NCI-H460 (cell line): ENCODE measurements at places on chromosomes 11 and 22.

DNA sequence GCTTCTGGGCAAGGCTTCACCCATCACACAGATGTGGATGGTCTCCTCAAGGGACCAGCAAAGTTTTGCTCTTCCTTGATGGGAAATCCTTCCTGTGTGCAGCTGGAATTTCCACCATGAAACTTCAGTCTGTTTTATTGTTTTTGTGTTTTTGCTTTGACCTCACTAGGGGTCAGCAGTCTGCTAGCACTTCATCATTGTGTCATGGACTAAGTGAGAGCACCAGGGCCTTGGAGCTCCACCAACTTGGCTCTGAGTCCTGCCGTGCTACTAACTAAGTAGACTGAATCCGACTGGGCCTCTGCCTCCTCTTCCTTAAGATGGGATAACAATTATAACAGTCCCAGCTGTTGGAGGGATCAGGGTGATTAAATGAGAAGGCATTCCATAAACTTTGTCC, 305.8 kb upstream of the NCAM1 start:
- no peak for DNase-seq

GRCh38 chr11:35859301-35859700, 84.6 kb upstream of the LDLRAD3 start:
- no peak for DNase-seq

DNA sequence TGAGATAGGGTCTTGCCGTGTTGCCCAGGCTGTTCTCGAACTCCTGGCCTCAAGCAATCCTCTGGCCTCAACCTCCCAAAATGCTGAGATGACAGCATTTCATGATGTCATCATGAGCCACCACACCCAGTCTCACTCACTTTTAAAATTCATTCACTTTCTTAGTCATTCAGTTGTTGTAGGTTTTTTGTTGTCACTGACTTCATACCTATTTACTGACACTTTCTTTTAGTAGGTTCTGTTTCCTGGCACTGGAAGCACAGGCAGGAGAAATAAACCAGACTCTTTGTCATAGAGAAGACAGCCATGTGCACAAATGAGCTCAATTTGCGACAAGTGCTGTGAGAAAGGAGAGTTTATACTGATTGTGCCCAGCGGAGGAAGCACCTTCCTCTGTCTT, 10.5 kb downstream of the ART5 start:
- DNase-seq, result no peak

GRCh38 chr11:112364962-112365481, 104.4 kb upstream of the PLET1 start:
- no peak for DNase-seq

DNA sequence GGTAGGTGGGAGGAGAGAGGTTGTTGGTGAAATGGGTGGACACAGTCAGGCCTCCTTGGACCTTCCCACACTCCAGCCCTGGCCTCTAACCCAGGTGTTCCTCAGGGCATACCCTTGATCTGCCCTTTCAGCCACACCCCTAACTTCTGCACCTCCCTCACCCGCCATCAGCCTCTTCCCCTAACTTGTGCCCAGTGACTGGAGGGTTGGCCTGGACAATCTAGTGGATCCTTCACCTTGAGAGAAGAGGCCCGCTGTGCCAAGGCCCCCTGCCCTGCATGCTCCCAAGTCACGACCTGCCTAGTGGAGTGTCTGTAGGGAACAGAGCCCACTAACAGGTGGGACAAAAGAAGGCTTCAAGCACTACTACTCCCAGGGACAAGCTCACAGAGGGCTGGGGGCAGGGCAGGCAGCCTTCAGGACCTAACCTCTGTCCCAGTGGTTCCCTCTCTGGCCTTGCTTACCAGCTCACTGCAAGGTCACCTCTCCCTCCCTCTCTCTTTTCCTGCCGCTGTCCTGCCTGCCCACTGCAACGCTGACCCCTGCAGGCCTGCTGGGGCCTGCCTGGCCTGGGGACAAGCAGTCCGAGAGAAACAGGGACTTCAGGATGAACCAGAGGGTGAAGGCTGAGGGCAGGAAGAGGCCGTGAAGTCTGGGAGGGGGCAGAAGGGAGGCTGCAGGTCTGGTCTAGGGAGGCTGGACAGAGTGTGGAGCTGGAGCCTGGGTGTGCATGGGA, 3.3 kb downstream of the SYT7 start:
- DNase-seq, result no peak

DNA sequence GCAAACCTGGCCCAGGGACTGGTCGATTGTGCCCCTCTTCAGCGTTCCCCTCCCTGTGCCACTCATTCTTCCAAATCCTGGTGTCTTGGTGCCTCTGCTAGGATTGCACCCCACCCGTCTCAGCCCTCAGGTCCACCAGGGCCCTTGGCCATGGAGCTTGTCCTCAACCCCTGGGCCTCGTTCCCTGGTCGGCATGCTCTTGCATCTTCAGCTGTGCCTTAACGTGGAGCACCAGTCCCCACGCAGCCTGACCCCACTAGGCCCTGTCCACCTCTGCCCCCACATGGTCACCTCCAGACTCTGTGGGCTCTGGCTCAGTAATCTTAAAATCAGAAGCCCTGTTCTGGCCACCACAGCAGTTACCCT, 61.1 kb downstream of the OSBP2 start:
- no peak for DNase-seq

DNA sequence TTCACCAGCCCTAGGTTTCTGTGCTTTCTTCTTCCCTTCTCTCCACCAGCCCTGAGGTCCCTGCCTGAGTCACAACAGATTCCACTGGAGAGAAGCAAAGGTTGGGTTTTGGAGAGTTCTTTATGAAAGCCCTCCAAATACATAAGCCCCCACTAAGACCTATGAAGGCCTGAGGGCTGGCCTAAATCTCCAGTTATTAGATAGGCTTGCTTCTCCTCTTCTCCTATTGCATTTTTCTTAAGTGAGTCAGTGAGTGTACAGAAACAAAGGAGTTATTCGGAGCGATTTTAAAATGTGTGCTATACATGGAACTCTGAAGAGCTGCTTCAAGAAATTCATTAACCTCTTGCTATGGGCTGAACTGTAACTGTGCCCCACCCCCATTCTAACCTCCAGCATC, 1057.3 kb downstream of the OPCML start:
- no peak for DNase-seq

GRCh38 chr11:17978553-17979287, 34.1 kb downstream of the SERGEF start:
- DNase-seq, result peak; percentile 28

GRCh38 chr11:109808569-109808968, 284.6 kb upstream of the ZC3H12C start:
- no peak for DNase-seq

- DNase-seq, result no peak
These were observed 16.1 kb downstream of the IGF2 start for GRCh38 chr11:2122907-2123627.

DNA sequence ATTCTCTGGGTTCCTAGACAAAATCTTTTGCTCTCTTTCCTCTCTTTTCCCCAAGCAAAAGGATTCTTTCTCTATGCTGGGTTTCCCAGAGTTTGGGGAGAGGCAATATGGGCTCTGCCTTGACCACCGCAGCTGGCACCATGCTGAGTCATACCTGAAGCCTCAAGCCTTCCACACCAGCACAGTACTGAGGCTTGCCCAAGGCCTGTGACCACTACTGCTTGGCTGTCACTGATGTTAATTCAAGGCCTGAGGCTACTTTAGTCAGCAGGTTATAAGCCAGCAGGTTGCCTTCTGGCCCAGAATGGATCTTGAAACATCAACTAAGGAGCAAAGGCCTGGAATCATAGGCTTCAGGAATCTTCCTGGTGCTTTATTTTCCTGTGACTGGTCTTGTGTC, 185.3 kb downstream of the DYNC2H1 start:
- DNase-seq, result no peak

- DNase-seq, result no peak
These were observed 62.4 kb downstream of the PARVB start for GRCh38 chr22:44086271-44087088.

DNA sequence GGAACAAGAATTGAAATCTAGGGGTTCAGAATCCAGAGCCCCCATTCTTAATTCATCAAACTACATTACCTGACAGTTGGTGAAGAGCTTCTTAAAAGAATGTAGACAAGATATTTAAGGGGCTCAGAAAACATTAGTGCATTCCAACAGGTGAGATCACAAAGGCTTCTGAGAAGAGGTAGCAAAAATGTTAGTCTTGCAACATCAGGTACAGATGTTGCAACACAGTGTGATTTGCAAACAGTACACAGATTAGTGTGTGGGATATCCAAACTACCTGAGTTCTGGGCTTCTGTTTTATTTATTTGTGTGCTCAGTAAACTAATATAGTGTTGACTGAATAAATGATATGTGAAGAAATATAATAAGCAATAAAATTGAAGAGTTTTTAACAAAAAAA, 11.8 kb downstream of the CASP4 start:
- DNase-seq, result no peak

GRCh38 chr11:96257972-96258934, 84.7 kb downstream of the MAML2 start:
- DNase-seq, result no peak

DNA sequence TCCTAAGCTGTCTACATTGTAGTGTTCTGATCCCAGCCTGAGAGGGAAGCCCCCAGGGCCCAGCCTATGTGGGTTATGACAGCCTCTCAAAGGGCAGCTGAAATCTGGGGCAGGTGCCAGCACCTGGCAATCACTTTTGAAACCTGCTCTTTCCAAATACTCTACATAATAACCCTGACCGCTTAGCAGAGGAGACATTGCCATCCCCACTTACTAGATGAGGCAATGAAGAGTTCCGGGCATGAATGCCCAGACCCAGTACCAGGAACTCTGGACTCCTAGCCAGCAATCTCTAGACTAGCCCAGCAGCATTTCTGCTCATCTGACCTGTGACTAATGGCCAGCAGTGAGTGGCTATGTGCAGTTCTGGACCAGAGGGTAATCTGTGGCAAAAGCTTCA, 412.4 kb upstream of the CADM1 start:
- DNase-seq, result no peak
